ENCODE measurements at places on chromosomes 6 and 20.

GRCh38 chr20:37342231-37343177 is 3.4 kb upstream of the SRC start:
- peaks cover 11% of the 10 kb centered on the region for H3K4me1 ChIP-seq
- peaks cover 6% of the 10 kb centered on the region for H3K36me3 ChIP-seq
- peak; percentile 79 for DNase-seq
- H3K27me3 ChIP-seq: no peaks in the 10 kb centered on the region
- H3K27ac ChIP-seq: no peak overlapping the region

- H3K27ac ChIP-seq: peak overlapping the region; percentile 21
- no peaks in the 10 kb centered on the region for H3K36me3 ChIP-seq
- H3K4me3 ChIP-seq: no peak overlapping the region
- no peaks in the 10 kb centered on the region for H3K27me3 ChIP-seq
- no peak for DNase-seq
Observed at GRCh38 chr6:126632271-126632670, 292.4 kb downstream of the CENPW start.

DNA sequence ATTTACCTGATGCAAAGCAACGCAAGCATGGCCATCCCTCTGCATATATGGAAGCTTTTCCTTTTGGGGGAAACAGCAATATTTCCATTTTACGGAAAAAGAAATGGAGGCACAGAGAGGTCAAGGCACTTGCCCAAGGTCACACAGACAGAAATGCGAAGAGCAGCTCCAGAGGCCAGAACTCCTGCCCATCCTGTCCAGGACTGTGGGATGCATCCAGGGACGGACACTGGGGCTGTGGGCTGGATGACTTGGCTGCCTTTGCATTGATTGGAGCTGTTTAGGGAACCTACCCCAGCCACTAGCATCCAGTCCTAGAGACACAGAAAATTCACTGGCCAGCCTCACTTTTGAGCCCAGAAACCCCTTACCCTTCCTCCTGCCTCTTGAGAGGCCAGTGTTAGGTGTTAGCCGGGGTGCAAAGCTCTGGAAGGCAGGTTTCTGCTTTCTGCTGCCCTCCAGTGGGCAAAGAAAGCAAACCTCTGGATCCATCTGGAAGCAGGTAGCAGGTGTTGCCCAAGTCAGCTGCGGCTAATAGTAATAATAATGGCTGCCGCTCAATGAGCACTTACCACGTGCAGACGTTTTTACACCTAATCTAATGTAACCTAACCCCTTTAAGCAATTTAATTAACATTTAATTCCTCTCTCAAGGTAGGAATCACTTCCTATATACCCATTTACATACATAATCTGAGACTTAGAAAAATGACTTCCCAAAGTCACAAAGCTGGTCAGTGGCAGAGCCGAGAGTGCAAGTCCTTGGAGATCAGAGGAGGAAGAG is 31.7 kb upstream of the CCN5 start:
- H3K4me3 ChIP-seq: no peak overlapping the region
- no peak overlapping the region for H3K27ac ChIP-seq
- H3K36me3 ChIP-seq: no peaks in the 10 kb centered on the region
- peaks cover 8% of the 10 kb centered on the region for H3K4me1 ChIP-seq
- DNase-seq: peak; percentile 93

DNA sequence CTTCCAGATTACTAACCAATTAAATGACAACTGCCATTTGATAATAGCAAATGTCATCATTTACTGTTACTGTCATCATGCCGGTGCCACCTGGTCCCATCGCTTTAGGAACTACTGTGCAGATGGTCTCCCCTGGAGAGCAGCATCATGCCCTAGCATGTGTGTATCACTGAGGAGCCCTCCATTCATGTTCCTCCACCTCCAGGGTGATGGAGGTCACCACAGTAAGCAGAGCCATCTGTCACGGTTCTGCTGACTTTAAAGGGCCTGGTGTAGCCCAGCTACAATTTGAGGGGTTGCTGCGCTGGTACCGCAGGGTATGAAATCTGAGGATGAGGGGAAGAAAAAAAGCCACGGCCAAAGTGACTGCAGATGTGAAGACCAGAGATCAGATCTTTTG is 118.8 kb upstream of the KCNK16 start:
- DNase-seq: no peak
- H3K27me3 ChIP-seq: no peaks in the 10 kb centered on the region
- no peak overlapping the region for H3K4me3 ChIP-seq

DNA sequence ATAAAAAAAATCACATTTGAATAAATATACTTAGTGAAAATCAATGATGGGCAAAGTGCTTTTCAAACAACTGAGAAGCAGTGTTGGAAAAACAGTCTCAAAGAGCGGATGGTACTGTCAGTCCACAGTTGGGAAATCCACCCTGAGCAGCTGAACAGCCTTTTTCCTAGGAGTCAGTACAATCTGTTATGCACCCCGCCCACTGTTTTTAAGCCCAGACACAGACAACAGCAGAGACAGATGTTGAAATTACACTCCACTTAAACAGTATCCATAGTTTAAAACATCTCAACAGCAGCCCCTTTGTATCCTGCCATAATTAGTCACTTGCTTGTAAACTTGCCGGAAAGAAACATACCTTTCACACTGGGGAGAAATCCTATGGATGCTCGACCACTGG is 372 bp downstream of the KIAA0408 start:
- H3K27ac ChIP-seq: no peak overlapping the region
- H3K36me3 ChIP-seq: no peaks in the 10 kb centered on the region
- H3K27me3 ChIP-seq: no peaks in the 10 kb centered on the region
- DNase-seq: no peak
- no peak overlapping the region for H3K4me3 ChIP-seq
- H3K4me1 ChIP-seq: no peaks in the 10 kb centered on the region

DNA sequence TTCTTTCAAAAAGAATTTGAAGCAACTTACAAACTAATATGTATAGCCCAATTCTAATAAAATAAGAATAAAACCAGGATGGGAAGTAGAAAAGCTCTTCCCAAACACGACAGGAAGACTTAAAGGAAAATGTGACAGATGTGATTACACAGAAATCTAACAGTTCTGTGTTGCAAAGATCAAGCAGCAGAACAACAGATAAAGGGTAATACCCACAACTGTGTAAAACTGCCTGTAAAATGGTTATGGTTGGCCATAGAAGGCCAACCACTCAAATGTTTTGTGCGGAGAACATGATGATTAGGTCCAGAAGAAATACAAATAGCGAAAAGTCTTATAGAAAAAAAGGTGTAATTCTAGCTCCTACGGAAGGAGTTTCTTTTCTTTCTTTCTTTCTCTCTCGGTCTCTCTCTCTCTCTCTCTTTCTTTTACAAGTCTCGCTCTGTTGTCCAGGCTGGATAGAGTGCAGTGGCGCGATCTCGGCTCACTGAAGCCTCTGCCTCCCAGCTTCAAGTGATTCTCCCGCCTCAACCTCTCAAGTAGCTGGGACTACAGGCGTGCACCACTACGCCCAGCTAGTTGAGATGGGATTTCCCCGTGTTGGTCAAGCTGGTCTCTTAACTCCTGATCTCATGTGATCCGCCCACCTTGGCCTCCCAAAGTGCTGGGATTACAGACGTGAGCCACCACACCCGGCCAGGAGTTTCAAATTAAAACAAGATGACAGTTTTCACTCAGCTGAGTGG is 128.5 kb downstream of the QRSL1 start:
- DNase-seq: no peak
- H3K27me3 ChIP-seq: no peaks in the 10 kb centered on the region
- H3K27ac ChIP-seq: no peak overlapping the region
- H3K36me3 ChIP-seq: no peaks in the 10 kb centered on the region
- H3K4me1 ChIP-seq: no peaks in the 10 kb centered on the region

- no peak overlapping the region for H3K4me3 ChIP-seq
- DNase-seq: no peak
- H3K27me3 ChIP-seq: no peaks in the 10 kb centered on the region
- no peak overlapping the region for H3K27ac ChIP-seq
- no peaks in the 10 kb centered on the region for H3K36me3 ChIP-seq
- H3K4me1 ChIP-seq: peaks cover 4% of the 10 kb centered on the region
Observed at GRCh38 chr20:56424931-56425330, 12.9 kb downstream of the CASS4 start.

GRCh38 chr6:628766-629165 is 28.1 kb downstream of the HUS1B start:
- H3K4me1 ChIP-seq: no peaks in the 10 kb centered on the region
- H3K27me3 ChIP-seq: no peaks in the 10 kb centered on the region
- no peak overlapping the region for H3K4me3 ChIP-seq
- H3K36me3 ChIP-seq: peaks cover 27% of the 10 kb centered on the region

- no peak overlapping the region for H3K4me3 ChIP-seq
- no peak overlapping the region for H3K27ac ChIP-seq
Observed at GRCh38 chr20:50995506-50995905, 27.4 kb downstream of the KCNG1 start.

DNA sequence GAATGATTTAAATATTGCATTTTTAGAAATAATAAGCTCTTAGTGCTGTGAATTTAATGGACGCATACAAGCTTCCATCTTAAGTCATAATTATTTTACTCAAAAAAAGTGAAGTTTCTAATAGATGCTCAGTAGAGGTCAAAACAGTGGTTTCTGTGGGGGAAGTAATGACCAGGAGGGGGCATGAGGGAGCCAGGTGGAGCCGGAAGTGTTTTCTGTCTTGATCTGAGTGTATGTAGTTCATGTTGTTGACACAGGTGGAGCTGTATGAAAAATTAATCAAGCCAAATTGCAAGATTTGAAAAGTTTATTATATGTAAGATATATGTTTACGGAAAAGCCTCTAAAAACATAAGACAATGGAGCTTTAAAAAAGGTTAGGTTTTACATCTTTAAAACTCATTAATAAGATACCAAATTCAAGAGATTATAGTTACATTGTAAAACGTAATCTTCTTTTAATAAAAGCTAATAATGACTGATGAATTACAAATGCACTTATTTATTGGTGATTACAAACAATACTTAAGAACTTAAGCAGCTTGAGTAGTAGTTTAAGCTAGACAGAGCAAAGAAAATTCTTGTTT is 68.0 kb downstream of the PLAGL1 start:
- no peaks in the 10 kb centered on the region for H3K36me3 ChIP-seq
- DNase-seq: peak; percentile 84
- no peaks in the 10 kb centered on the region for H3K27me3 ChIP-seq
- no peak overlapping the region for H3K4me3 ChIP-seq
- H3K27ac ChIP-seq: no peak overlapping the region
- H3K4me1 ChIP-seq: peaks cover 23% of the 10 kb centered on the region

DNA sequence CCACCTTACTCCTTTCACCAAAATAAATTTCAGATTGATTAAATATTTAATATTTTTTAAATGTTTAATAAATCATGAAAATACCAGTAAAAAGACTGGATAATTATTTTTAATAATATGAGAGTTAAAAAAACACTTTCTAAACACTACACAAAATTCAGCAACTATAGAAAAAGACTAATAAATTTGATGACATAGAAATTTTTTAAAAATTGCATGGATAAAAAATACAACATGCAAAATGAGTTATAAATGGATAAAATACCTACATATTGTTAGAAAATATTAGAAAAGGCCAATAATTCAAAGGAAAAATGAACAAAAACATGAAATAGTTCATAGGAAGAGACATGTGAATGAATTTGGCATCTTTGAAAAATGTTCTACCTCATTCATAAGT is 101.0 kb upstream of the EDN1 start:
- H3K36me3 ChIP-seq: no peaks in the 10 kb centered on the region
- DNase-seq: no peak
- H3K27ac ChIP-seq: no peak overlapping the region
- no peaks in the 10 kb centered on the region for H3K27me3 ChIP-seq
- no peaks in the 10 kb centered on the region for H3K4me1 ChIP-seq
- H3K4me3 ChIP-seq: no peak overlapping the region

- no peak overlapping the region for H3K27ac ChIP-seq
- no peak overlapping the region for H3K4me3 ChIP-seq
Observed at GRCh38 chr6:13038315-13038714, 290.0 kb downstream of the TBC1D7 start.

DNA sequence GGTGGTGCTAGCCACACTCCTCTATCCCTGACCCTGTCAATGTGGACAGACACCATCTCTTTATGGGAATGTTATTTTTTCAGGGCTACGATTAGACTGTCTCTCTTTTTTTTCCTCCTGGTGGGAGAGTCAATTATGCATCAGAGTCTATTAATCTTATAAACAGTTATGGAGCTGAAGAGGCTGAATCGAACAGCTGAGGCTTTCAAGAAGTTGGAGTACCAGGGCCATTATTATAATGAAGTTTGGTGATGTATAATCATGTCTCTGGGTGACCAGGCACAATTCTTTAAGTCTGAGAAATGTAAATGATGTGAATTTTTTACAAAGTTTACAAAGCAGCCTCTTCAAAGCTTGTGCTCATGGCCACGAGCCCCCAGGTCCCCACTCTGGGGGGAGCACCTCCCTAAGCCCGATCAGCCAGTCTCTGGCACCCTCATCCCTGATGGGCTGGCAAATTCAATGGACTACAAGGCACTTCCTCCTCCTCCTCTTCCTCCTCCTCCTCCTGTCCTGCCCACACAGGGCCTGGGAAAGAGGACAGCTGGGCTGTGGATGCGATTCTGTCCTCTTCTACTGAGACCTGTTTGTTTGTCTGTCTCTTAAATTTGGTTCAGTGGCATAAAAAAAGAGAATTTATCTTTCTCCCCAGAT is 43.9 kb upstream of the QKI start:
- no peaks in the 10 kb centered on the region for H3K36me3 ChIP-seq
- no peak overlapping the region for H3K4me3 ChIP-seq
- no peaks in the 10 kb centered on the region for H3K27me3 ChIP-seq
- peak overlapping the region; percentile 21 for H3K27ac ChIP-seq
- H3K4me1 ChIP-seq: no peaks in the 10 kb centered on the region

DNA sequence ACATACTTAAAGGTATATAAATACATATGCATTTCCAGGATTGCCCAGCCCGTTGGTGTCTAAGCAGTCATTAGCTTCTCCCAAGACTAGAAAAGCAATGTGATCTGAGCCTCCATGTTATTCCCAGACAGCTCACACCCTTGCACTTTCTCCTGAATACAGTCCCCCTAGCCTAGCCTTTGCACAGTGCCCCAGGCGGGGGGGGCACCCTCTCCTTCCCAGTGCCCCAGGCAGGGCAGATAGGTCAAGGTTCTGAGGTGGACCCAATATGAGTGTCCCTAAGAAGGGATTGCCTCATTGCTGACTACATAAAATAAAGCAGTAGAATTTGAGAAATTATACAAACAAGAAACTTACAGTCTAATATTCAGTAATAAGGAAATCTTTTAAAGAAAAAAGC is 15.4 kb upstream of the GNRH2 start:
- no peaks in the 10 kb centered on the region for H3K4me1 ChIP-seq
- no peaks in the 10 kb centered on the region for H3K27me3 ChIP-seq
- H3K27ac ChIP-seq: no peak overlapping the region
- no peak overlapping the region for H3K4me3 ChIP-seq

GRCh38 chr20:49685809-49686208 is 27.9 kb downstream of the B4GALT5 start:
- no peaks in the 10 kb centered on the region for H3K27me3 ChIP-seq
- H3K27ac ChIP-seq: peak overlapping the region; percentile 25

Data from endodermal cell (in vitro differentiated cells).